ENCODE measurements at places on chromosomes 6 and 20. TPM values are rescaled to one million over a fixed set of nuclear protein-coding genes. Genes with fewer than 3 reads are reported as not detected.

Gene EPPIN
- not detected for total RNA-seq

Gene BANF2
- total RNA-seq = not detected

GRCh38 chr20:62732031-62732760 lies 23.6 kb downstream of the NTSR1 start:
- no peak overlapping the region for H3K4me3 ChIP-seq
- H3K4me1 ChIP-seq = peaks cover 35% of the 10 kb centered on the region

DNA sequence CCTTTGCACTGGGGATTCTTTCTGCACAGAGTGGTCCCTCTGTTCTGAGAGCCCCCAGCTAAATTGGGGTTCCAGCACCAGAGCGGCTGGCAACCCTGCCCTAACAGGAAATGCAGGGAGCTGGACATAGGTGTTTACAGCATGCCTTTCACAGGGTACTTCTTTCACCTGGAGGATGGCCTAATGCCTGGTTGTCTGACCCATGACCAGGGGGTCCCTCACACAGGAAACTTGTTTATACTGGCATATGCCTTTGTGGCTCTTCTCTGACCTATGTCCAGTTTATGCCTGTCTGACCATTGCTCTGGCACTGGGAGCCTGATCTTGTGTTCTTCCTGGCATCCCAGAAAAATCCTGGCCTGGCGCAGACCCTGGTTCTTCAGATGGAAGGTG lies 66.1 kb downstream of the AFG1L start:
- H3K27ac ChIP-seq = no peak overlapping the region
- H3K4me1 ChIP-seq = peaks cover 9% of the 10 kb centered on the region
- H3K27me3 ChIP-seq = no peaks in the 10 kb centered on the region
- no peak for DNase-seq
- peaks cover 4% of the 10 kb centered on the region for H3K36me3 ChIP-seq

- H3K27me3 ChIP-seq = peaks cover 7% of the 10 kb centered on the region
- H3K4me1 ChIP-seq = no peaks in the 10 kb centered on the region
- no peak for DNase-seq
- H3K36me3 ChIP-seq = no peaks in the 10 kb centered on the region
Measured at GRCh38 chr20:57795977-57796560, 86.3 kb upstream of the PMEPA1 start.

DNA sequence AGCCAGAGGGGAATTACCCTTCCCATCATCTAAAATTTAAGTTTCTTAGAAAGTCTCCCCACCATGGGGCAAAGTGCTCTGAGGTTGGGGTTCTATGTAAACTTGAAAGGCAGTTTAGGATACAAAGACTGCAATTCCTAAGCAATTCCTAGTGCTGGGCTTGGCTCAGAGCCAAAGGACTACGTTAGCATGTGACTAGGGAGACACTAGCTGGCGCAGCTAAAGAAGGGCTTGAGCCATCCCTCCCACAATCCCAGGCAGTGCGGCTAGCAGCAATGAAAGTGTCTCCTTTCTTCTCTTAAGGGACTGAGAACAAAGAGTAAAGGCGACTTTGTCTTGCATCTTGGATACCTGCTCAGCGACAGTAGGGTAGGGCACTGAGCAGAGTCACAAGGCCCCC lies 306.6 kb upstream of the FKBP1C start:
- no peak overlapping the region for H3K4me3 ChIP-seq
- H3K27me3 ChIP-seq = no peaks in the 10 kb centered on the region
- H3K36me3 ChIP-seq = no peaks in the 10 kb centered on the region
- H3K4me1 ChIP-seq = no peaks in the 10 kb centered on the region

GRCh38 chr20:53738039-53738944 lies 144.7 kb upstream of the ZNF217 start:
- H3K27me3 ChIP-seq = no peaks in the 10 kb centered on the region
- no peaks in the 10 kb centered on the region for H3K36me3 ChIP-seq
- no peak overlapping the region for H3K4me3 ChIP-seq
- H3K27ac ChIP-seq = no peak overlapping the region
- H3K4me1 ChIP-seq = peaks cover 48% of the 10 kb centered on the region
- DNase-seq = no peak

GRCh38 chr20:7348253-7348652 lies 580.8 kb downstream of the BMP2 start:
- DNase-seq = no peak
- no peaks in the 10 kb centered on the region for H3K4me1 ChIP-seq
- no peaks in the 10 kb centered on the region for H3K36me3 ChIP-seq
- no peak overlapping the region for H3K4me3 ChIP-seq
- no peak overlapping the region for H3K27ac ChIP-seq
- H3K27me3 ChIP-seq = no peaks in the 10 kb centered on the region

Gene RNGTT
- total RNA-seq = 19.9 TPM

DNA sequence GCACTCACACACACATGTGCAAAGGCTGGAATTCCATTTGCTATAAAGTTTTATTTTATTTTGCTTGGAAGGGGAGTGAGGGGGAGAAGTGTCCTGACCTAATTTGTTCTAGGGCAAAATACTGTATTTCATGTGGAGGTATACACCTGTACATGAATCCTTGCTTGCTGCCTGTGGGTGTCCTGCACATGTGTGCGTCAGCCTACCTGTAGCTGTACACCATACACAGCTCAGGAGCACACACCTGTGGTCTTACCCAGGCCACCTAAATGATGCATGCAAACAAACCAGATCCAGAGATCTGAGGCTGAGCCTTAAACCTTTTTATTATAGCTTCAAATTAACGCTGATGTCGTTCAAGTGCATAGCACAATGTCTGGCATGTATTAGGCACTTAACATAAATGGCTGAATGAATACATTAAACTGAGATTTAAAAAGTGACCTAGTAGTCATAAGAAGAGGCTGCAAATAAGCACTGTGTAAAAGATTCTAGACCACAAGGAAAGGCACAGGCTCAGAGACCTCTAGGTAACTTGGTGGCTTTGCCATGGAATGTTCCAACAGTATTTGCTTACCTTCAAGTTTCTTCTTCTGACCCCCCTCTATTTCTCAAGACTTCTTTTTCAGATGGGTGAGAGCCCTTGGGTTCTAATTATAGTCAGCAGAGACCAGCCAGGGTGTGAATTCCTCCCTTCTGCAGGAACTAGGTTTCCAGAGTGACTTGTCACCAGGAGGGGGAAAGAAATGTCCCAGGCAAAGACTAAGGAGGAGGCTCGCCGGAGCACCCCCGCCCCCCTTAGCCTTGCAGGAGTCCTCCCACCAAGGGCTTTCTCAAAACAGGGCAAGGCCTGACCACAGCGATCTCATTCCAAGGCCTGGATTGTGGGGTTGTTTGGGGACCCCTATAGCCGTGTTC lies 13.4 kb downstream of the FOXC1 start:
- no peak overlapping the region for H3K27ac ChIP-seq
- H3K4me1 ChIP-seq = peaks cover 9% of the 10 kb centered on the region
- peak overlapping the region; percentile 22 for H3K4me3 ChIP-seq

Gene SNX9
- 14.9 TPM for total RNA-seq

DNA sequence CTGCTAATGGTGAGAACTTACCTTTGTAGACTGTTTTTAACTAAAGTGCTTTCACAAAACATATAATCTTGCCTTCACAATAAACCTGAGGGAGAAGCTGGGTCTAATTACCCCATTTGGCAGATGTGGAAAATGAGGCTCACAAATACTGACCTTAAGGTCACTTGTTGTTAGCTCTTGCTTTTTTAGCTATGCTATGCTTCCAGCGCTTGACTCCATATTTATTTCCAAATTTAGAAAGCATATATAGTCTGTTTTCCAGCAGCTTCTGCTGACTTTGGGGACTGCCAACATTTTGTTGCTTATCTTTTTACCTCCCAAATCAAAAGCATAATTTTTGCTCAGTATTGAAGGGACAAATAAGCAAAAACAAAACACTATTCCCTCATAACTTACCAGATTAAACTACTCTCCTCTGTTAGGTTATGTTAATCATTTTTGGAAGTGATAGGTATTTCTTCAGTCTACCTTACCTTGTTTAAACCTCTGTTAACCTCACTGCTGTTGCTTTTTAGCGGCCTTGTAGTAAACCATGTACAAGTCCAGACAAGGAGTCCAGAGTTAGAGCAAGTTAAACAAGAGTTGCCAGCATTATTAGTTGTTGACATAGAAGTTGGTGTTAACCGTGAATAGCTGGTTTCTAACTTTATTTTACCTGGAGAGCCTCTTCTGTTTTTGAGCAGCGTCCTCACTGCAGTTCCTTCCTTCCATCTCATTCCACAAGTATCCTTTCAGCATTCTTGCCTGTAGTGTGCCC lies 4.9 kb upstream of the BTBD3 start:
- DNase-seq = no peak
- H3K27ac ChIP-seq = no peak overlapping the region
- no peaks in the 10 kb centered on the region for H3K36me3 ChIP-seq
- no peaks in the 10 kb centered on the region for H3K27me3 ChIP-seq
- no peaks in the 10 kb centered on the region for H3K4me1 ChIP-seq

- H3K27ac ChIP-seq = no peak overlapping the region
- DNase-seq = no peak
- H3K36me3 ChIP-seq = no peaks in the 10 kb centered on the region
- H3K4me3 ChIP-seq = no peak overlapping the region
Measured at GRCh38 chr6:121344539-121344938, 10.3 kb upstream of the TBC1D32 start.

GRCh38 chr6:86107985-86108384 lies 465.3 kb upstream of the SYNCRIP start:
- H3K4me1 ChIP-seq = no peaks in the 10 kb centered on the region
- H3K27me3 ChIP-seq = no peaks in the 10 kb centered on the region
- no peak overlapping the region for H3K27ac ChIP-seq

Gene KIAA0408
- total RNA-seq = 25.6 TPM

DNA sequence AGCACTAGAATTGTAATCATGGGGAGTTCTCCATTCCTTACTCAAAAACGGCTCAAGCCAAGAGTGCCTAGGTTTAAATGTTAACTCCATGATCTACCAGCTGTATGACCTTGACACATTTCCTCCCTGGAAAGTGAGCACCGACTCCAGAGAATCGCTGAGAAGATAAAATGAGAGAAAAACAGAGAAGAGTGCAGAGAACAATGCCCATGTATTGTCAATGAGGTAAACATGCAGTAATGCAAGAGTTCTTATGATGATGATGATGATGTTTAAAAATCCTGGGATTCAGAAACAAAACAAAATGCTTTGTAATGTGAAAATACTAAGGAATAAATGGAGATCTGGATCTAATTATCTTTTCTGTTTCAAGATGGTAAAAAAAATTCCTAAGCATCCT lies 64.8 kb upstream of the BEND6 start:
- peaks cover 28% of the 10 kb centered on the region for H3K4me1 ChIP-seq
- peaks cover 12% of the 10 kb centered on the region for H3K27me3 ChIP-seq
- H3K4me3 ChIP-seq = no peak overlapping the region

Gene SLC17A3
- 0.76 TPM for total RNA-seq

Gene ZNF334
- 1.8 TPM for total RNA-seq

Gene PHF3
- 48.2 TPM for total RNA-seq

GRCh38 chr20:43894491-43894890 lies 20.2 kb upstream of the TOX2 start:
- H3K4me3 ChIP-seq = no peak overlapping the region
- H3K36me3 ChIP-seq = peaks cover 4% of the 10 kb centered on the region
- no peak for DNase-seq
- H3K4me1 ChIP-seq = no peaks in the 10 kb centered on the region
- H3K27me3 ChIP-seq = peaks cover 59% of the 10 kb centered on the region
- H3K27ac ChIP-seq = no peak overlapping the region

DNA sequence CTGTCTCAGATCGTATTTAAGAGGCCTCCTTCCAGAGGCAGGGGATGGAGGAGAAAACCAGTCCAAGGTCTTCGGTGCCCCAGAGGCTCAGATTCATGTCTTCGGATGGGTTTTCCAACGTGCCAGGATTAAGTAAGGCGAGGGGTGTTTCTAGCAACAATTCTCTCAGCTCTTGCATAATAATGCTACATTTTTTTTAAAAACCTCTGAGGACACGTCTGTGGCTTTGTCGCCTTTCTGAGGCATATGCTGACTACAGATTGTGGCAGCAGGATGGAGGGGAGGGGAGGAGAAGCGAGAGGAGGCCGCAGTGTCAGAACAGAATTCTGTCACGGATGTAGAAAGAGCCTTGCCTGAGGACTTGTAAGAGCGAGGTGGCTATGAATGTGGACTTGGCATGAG lies 17.7 kb upstream of the CCDC167 start:
- peaks cover 70% of the 10 kb centered on the region for H3K4me1 ChIP-seq
- peak; percentile 90 for DNase-seq
- no peaks in the 10 kb centered on the region for H3K36me3 ChIP-seq
- peak overlapping the region; percentile 90 for H3K27ac ChIP-seq
- no peaks in the 10 kb centered on the region for H3K27me3 ChIP-seq

DNA sequence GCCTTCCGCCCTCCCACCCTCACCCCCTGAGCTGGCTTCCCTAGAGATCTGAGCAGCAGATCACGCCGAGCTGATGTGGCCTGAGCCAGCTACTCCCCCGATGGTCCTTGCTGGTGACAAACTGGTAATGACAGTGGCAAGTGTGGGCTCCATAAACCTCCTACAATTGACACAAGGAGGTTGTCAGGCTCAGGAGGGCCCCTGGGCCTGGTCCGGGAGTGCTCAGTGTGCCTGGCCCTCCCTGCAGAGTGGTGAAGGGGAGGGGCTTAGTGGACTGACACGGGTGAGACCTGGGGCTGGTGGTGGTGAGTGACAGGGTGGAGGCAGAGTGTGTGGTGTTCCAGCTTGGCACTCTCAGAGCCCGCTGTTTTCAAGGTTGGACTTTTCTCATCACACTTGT lies 22.6 kb upstream of the MPC1 start:
- H3K27me3 ChIP-seq = peaks cover 19% of the 10 kb centered on the region
- no peaks in the 10 kb centered on the region for H3K36me3 ChIP-seq
- peaks cover 2% of the 10 kb centered on the region for H3K4me1 ChIP-seq

DNA sequence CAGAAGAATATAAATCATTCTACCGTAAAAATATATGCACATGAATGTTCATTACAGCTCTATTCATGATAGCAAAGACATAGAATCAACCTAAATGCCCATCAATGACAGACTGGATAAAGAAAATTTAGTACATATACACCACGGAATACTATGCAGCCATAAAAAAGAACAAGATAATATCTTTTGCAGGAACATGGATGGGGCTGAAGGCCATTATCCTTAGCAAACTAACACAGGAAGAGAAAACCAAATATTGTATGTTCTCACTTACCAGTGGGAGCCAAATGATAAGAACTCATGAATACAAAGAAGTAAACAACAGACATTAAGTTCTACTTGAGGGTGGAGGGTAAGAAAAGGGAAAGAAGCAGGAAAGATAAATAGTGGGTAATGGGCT lies 8.4 kb downstream of the KHDC1L start:
- H3K4me3 ChIP-seq = no peak overlapping the region
- no peak overlapping the region for H3K27ac ChIP-seq
- no peak for DNase-seq

- no peak for DNase-seq
- peaks cover 6% of the 10 kb centered on the region for H3K36me3 ChIP-seq
- H3K4me1 ChIP-seq = no peaks in the 10 kb centered on the region
- H3K27me3 ChIP-seq = peaks cover 3% of the 10 kb centered on the region
Measured at GRCh38 chr6:127352524-127352923, 9.1 kb upstream of the ECHDC1 start.

Gene TCP11
- not detected for total RNA-seq

Gene FAM83C
- total RNA-seq = not detected

Gene OLIG3
- 0.18 TPM for total RNA-seq

Measured in activated CD8-positive, alpha-beta memory T cell treated with anti-CD3 and anti-CD28 coated beads, Interleukin-2, amount 10 ng/mL, durations not matched to agents 7 days and 5 days (primary cell).